ENCODE measurements at places on chromosomes 4 and X.

DNA sequence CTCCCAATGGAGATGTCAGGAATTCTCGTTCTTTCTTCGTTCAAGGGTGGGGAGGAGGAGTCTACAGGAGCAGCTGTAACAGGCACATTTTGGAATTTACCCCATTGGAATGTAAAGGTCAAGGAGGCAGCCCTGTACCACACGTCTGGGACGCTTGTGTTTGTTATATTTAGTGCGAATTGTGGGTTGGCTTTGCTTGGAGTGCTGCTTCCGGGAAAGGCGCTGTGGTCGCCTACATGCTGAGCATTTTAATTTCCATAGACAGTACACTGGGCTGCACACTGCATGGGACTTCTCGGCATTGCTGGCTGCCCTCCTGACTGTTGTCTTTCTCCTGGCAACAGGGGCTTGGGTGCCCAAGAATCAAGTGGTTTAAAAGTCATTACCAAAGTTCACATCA is 12.8 kb downstream of the GYG2 start:
- DNase-seq, result no peak

GRCh38 chrX:55144697-55145096 is 55.9 kb downstream of the PAGE2 start:
- no peak for DNase-seq

DNA sequence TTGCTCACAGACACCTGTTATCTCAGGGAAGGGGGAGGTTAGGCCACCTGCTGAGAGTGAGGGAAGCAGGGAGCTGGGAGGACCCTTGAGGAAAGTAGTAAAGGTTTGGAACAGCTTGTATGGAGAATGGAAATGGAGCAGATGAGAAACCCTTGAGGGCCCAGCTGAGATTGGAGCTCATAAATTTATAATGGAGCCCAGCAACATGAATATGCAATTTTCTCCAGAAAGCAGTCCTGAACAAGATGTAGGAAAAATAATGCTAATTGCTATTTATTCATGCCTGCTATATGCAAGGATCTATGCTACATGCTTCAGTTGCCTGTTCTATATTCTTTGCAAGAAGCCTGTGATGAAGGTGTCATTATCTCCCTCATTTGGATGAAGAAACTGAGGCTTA is 67.5 kb upstream of the LEF1 start:
- DNase-seq, result no peak

DNA sequence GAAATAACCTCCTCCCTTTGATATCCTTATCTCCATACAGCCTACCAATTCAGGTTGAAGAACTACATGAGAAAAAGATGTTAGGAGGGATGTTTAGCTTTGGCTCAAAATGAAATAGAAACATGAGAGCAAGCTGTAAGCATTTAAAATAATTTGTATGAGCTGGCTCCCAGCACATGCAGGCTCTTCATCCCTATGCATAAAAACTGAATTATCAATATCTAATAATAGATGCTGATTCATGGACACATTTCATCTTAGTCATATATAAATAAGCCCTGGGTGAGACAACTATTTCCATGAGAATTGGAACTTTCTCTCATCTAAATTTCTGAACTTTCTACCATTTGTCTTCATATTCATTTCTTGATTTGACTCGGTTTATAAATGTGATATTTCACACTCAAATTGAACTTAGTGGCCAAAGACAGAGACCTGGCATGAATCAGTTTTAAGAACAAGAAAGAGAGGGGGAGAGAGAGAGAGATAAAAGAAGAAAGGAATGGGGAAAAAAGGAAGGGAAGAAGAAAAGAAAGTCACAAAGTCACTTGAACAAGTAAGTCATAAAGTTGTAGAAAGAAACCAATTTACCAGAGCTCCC is 48.9 kb upstream of the GPR174 start:
- no peak for DNase-seq

GRCh38 chr4:185222598-185222997 is 13.2 kb downstream of the SNX25 start:
- DNase-seq, result no peak

GRCh38 chr4:102342404-102343074 is 2.7 kb downstream of the SLC39A8 start:
- no peak for DNase-seq

DNA sequence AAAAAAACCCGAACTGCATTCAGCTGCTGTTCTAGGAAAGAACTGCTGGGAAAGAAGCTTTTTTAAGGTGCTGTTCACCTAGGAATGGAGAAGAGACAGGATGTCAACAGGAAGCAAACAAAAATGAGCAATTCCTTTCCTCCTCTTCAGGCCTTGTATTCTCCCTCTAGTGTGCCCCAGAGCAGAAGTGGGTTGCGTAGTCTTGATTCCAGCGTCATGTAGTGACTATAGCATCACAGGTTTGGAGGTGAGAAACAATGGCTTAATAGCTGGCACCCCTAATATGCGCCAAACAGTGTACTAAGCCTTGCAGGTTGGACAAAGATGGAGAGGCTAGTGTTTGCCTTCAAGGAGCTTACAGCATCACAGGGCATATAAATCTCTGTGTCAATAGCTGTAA is 146.3 kb upstream of the LCORL start:
- DNase-seq, result no peak

- no peak for DNase-seq
Measured at GRCh38 chr4:125938541-125938940, 623.8 kb downstream of the FAT4 start.

DNA sequence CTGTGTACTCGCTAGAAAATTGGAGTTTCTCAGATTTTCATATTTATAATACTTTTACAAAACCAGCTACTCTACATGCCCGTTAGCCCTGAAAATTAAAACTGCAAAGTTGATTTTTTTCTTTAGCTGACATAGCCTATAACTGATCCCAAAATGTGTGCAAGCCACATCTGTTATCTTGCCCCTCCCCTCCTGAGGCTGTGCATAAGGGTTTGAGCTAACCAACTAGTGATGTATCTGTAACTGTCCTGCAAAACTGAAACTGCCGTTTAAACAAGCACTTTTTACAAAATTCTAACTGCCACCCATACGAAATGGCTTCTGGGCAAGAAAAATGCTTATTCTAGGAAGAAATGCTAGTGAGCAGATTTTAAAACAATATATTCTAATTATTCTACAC is 59.1 kb downstream of the EDNRA start:
- no peak for DNase-seq

DNA sequence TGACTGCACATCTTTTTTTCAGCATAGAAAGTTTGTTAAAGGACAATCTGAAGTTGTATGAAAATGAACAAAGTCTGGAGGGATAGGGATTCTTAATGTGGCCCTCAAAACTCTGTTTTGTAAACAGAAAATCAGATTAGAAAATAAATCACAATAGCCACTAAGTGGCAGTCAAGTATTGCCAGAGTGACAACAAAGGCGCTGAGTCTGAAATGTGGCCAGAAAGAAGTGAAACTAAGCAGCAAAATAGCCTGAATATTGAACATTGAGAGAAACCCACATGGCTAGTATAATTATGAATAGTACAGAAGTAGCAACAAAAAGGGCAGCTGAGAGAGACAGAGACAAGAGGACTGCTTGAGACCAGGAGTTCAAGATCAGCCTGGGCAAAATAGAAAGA is 81.1 kb upstream of the CT45A1 start:
- no peak for DNase-seq

DNA sequence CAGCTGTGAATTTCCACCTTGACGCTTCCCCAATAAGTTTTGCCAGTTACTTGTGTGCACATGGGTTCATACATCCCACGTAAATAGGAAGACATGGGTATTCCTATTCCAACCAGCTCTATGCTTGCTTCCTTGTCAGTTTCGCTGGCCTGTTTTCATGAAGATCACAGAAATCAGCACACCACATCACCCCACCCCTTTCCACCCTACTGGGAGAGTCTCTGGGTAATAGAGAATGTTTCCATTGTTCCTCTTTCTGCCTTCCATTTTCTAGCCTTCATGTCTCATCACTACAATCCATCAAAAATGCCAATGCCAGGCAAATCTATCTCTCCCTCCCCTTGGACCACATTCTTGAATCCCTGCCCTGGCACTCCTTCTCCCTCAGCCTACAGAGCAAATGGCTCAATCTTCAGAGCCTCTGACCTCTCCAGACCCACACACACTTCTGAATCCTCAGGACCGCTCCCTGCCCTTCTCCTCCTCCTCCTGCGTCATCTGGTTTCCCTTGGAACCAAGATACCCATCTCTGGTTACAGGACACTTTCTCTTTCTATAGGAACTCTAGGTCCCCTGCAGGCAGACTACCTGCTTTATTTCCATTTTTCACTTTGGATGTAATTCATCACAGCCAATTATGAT is 323.3 kb downstream of the DHX15 start:
- DNase-seq, result no peak

DNA sequence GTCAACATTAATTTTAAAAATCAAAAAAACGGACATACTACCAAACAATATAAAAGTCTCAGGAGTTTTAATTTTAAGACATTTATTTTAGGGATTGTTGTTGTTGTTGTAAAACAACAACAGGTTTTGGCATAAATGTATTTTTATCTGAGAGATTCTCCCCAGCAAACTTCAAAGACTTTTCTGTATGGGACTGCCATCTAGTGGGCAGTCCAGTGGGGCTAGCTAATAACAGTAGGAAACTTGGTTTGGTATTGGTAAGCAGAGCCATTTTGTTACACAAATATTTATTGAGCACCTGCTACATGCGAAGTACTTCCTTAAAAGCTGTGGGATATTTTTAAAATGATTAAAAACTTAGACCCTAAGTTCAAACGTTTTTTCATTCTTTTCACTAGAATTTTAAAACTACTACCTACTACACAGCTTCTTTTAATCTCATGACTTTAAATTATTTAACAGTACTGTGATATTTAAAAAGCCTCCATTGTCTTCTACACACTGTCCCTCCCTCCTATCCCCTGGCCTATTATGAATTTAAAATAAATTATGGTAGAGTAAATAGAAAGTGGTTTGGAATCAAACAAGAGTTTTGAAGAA is 1028.4 kb upstream of the INTU start:
- DNase-seq, result no peak

- DNase-seq, result no peak
Measured at GRCh38 chrX:37315511-37316248, 33.5 kb upstream of the PRRG1 start.

- no peak for DNase-seq
Measured at GRCh38 chr4:108559068-108559793, 61.1 kb upstream of the RPL34 start.

Data from GM12891 (cell line).